ENCODE measurements at places on chromosomes 3 and 15.
A peak's percentile ranks its signal among the peaks of the same experiment; 100 is the strongest.

GRCh38 chr3:89303701-89304100 is 196.3 kb downstream of the EPHA3 start:
- no peak for DNase-seq

GRCh38 chr3:197151580-197151979 is 122.0 kb upstream of the MELTF start:
- no peak for DNase-seq

GRCh38 chr3:12536423-12536822 is 8.9 kb downstream of the MKRN2OS start:
- DNase-seq, result no peak

- DNase-seq, result no peak
Measured at GRCh38 chr3:94251566-94251965, 188.7 kb downstream of the NSUN3 start.

- no peak for DNase-seq
Measured at GRCh38 chr3:107045791-107046190, 331.4 kb upstream of the CCDC54 start.

GRCh38 chr3:151933234-151933853 is 59.9 kb downstream of the SUCNR1 start:
- no peak for DNase-seq

- DNase-seq, result peak; percentile 24
Measured at GRCh38 chr3:187112934-187113793, 26.1 kb downstream of the RPL39L start.

DNA sequence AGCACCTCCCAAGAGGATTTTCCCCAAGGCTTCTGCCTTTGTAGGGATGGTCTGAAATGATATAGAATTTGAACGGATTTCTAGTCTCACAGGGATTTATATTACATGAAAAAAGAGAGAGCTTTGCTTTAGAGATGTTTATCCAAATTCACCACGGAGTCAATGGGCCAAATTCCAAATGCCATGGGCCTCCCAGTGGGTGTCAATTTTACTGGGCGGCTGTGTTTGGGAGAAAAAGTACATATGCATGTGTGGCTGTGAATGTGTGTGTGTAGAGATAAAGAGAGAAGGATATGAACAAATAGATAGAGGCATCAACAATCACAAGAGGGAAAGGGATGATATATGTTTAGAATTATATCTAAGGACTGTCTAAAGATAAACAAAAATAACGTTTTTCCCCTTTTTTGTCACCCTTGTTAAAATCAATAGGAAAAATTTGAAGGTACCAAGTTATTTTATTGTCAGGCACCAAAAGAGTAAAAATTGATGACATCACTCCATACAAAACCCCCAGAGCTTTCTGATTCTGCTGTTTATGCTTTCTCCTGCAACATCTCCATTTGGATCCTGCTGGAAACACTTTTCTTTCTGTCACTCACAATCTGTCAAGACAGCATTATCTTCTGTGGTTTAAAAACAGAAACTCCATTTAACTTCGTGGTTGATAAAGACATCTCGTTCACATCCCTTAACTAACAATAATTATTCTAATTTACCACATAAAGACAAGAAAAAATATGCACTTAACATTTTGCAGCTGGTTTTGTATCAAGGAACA is 160.7 kb downstream of the FHIT start:
- no peak for DNase-seq

DNA sequence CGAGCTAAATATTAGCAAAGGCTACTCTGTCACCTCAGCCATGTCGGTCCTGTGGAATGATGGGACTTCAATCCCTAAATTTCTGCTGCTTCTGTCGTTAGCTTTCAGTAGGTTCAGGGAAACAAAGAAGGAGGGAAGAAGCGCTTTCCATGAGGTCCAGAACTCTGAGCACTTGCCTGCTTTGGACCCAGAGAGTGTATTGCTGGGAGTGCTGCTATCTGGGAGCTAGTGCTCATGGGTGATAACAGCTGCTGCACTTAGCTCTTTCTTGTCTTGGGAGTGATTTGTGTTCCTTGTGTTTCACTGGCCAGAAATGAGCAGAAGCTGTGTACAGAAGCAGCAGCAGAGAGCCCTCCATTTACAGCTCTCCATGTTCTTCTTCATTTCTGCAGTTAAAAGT is 369.8 kb downstream of the DIPK2A start:
- no peak for DNase-seq

GRCh38 chr15:87752250-87752951 is 504.1 kb downstream of the NTRK3 start:
- no peak for DNase-seq

- no peak for DNase-seq
Measured at GRCh38 chr3:139521144-139521543, 18.4 kb downstream of the RBP1 start.

GRCh38 chr15:49235446-49236124 is 65.5 kb downstream of the GALK2 start:
- DNase-seq, result peak; percentile 16

GRCh38 chr15:59501597-59501996 is 63.6 kb downstream of the FAM81A start:
- no peak for DNase-seq

DNA sequence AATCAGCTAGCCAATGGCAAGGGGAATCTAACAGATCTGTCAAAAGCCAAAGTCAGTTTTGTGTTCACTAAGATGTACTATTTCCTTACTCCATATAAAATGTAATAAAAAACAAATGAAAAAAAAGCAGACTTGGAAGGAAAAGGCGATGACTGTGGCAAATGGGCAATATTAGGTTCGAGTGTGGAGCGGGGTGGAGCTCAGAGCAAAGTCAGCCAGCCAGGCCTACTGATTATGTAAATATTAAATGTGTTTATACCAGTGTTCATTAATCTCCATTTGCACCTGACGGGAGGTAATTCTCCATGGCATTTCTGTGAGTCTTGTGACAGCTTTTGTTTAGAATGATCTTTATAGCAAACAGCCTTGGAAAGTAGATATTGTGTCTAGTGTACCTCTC is 96.2 kb upstream of the KCNMB2 start:
- no peak for DNase-seq

DNA sequence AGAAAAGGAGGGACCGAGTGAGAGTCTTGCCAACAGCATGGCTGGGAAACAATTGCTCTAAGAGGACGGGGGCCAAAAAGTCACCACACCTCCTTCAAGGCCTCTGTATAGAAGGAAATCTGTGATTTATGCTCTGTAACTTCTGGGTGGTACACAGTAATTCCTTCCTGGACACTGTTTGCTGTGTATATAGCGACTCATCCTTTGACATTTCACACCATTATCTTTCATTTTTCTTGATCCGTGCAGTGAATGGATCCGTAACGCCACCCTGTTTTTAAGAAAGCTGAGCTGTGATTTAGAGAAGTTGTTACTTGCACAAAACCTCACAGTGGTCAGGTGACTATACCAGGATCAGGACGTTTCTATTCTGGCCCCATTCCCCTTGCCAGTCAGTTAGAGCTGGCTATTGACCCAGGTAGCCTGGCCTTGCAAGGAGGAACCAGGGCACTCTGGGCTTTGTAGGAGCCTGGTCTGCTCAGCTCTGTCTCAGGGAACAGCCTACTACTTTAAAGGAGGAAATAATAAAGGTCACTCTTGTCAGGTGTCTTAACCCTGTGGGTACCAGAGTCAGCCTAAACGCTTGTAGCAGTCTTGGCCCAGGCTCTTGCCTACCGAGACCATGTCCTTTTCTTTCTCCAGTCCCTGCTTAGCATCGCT is 86.5 kb upstream of the MYZAP start:
- DNase-seq, result no peak

DNA sequence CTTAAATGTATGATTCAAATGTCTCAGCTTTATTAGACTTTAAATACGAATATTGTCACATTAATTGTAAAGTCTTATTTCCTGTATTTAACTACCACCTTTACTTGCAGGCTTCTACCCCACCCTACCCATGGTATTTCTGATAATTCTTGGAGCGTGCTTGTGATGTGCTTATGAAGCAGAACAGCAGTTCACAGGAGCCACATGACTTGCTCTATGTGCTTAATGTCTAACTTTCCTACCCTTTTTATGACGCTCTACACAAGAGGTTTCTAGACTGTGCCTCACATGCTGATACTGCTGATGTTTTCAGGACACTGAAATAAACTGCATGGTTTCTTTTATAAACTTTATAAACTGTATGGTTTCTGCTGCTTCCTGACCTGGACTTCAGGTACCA is 553.5 kb upstream of the CCDC54 start:
- DNase-seq, result no peak

- DNase-seq, result no peak
Measured at GRCh38 chr3:80350771-80351170, 583.0 kb upstream of the ROBO1 start.

GRCh38 chr3:129360705-129361460 is 67.6 kb downstream of the EFCAB12 start:
- no peak for DNase-seq

GRCh38 chr15:56356616-56357015 is 8.6 kb upstream of the TEX9 start:
- DNase-seq, result no peak

DNA sequence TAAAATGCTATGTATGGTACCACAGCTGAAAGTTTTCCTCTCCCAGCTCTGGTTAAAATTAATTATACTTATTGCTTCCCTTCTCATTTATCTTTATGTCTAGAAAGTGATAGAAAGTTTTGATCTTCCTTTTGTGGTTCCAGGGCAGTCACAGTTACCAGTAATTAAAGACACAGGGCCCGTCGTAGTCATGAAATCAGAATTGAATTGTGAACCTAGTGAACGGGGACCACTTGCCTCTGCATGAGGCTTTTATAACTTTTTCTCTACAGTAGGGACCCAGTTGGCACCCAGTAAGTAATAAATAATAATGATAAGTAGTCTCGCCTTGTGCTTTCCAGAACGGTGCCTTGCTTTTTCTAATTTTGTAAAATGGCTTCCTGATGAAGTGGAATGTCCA is 231.7 kb upstream of the SATB1 start:
- no peak for DNase-seq

DNA sequence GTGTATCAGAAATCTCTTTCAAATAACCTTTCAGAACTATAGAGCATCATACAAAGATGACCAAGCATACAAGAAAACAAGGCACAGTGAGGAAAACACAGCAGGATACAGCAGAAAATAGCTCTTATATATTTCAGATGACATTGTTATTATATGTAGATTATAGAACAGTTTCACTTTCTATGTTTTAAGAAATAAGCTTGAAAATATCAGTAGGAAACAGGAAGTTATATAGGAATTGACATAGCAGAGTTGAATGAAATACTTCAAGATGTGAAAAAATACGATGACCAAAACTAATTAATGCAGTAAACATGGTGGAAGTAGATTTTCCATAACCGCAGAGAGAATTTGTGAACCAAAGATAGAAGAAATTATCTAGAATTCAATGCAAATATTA is 75.2 kb downstream of the LYSMD4 start:
- DNase-seq, result no peak

DNA sequence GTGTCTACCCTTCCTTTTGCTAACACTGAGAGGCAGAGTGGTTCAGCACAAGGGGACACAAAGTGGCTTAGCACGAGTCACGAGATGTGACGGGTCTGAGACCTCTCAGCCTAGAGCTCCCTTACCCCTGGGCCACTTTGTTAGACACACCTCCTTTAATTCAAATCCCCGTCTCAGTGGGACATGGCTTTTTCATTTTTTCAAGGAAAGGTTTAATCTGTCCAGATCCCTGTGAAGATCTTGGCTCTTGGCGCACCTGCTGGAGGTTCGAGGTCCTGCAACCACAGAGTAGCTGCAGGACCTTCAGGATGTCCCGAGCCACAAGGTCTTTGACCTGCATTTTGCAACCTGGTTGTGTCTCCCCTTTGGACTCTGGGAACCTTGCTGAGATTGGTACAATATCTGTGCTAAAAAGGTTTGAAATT is 52.0 kb downstream of the LPP start:
- no peak for DNase-seq

GRCh38 chr15:67782691-67782991 is 42.7 kb upstream of the SKOR1 start:
- DNase-seq, result no peak

DNA sequence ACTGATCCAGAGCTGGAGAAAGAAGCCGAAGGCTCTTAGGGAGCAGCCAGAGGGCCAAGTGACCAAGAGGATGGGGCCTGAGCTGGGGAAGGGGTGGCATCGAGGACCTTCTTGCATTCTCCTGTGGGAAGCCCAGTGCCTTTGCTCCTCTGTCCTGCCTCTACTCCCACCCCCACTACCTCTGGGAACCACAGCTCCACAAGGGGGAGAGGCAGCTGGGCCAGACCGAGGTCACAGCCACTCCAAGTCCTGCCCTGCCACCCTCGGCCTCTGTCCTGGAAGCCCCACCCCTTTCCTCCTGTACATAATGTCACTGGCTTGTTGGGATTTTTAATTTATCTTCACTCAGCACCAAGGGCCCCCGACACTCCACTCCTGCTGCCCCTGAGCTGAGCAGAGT is 9.5 kb downstream of the CHRD start:
- no peak for DNase-seq

DNA sequence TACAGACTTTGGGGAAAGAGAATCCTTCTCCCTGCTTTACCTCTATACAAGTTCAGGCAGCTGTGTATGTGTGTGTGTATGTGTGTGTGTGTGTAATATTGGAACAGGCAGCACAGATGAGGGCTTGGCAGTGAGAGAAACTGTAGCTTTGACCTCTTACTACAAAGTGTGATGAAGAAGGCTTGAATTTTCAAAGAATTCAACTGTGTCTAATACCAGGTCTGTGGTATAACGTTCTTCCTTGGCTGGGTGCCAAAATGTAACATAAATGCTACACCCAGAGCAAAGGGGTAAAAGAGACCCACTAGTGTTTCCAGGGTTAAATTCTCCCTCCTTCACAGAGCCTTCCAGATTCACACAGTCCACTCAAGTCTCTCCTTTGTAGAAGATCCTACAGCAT is 51.1 kb downstream of the CHST2 start:
- peak; percentile 33 for DNase-seq

- no peak for DNase-seq
Measured at GRCh38 chr15:48076454-48076853, 44.3 kb upstream of the SLC24A5 start.

GRCh38 chr3:125054449-125055329 is 1.1 kb downstream of the HEG1 start:
- DNase-seq, result no peak

All from CD8-positive, alpha-beta memory T cell (primary cell).